NCI-H2081 (cell line): ENCODE measurements at places on chromosomes 2 and 18.
A peak's percentile ranks its signal among the peaks of the same experiment; 100 is the strongest.

DNA sequence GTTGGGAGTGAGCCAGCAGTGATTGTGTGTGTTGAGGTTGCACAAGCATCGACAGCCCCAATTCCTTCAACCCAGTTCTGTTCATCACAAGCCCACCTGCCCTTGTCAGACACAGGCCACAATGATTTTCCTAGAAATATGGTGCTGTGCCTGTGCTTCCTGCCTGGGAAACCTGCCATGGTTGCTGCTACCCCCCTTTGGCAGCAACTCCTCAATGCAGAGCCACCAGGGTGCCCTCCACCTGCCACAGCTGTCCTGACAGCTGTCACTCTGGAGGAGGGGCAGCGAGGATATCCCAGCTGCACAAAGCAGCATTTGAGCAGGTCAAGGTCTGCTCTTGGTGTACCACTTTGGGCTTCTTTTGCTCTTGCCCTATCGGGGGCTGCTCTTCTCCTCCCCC is 27.1 kb downstream of the SMIM21 start:
- peak; percentile 57 for DNase-seq

DNA sequence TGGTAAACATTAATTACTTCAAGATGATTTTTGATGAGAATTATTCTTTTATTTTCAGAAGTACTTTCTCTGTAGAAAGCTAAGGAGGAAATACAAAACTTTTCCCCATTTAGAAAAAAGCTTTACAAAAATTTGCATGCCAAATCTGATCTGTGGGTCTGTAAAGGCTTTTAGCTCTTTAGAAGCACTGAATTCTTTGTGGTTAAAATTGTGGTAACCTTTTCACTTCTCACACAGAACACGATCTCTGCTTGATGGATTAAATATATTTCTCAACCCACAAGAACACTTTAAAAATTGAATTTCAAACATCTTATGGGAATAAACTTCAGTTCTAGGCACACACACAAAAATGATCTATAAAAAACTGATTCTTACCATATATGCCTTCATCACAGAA is 63.7 kb downstream of the VIL1 start:
- DNase-seq: no peak

GRCh38 chr2:132881546-132881945 is 211.5 kb upstream of the LYPD1 start:
- DNase-seq: no peak

DNA sequence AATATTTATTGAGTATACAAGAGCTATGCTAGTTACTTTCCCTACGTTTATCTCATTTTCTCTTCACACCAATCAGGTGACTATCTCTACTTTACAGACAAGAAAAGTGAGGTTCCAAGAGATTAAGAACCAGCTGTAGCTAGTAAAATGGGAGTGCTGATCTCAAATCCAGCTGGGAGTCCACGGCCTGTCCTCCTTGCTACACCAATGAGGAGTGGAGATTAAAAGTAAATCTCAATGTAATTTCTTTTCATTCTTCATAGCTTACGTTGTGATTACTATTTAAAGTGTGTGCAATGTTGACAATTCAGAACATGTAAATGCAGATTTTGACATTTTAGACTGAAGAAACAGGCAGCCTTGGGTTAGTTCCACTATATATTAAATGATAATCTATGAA is 53.9 kb upstream of the NRP2 start:
- no peak for DNase-seq

GRCh38 chr18:75230163-75231052 is 19.8 kb downstream of the TSHZ1 start:
- no peak for DNase-seq

DNA sequence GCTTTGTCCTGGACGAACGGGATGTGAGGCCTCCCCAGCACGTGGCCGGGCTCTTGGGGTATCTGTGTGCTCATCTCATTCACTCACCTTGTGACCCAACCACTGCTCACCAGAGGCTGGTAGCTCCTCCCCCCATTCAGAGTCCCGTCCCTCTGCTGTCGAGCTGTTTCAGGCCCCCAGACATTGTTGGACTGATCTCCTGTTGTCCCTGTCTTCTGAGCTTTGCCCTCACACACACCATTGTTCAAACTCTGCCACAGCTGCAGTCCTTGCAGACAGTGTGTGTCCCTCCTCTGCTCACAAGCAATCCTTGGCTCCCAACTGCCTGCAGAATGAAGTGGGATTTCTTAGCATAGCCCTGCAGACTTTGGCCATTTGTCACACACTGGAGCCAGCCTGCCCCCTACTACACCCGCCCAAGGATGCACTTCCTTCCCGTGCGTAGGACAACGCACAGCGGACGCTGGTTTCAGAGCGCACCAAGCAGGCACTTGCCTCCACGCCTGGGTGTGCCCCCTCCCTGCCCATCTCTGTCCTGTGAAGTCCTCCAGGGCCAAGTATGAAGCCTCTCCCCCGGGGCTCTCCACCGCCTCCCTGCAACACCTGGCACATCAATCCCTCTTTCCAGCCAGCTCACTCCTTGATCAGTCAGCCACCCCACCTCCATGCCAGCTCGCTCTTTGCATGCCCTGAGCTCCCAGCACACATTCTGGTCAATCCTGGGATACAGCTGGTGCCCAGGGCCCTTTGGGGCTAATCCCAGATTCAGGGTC is 16.5 kb upstream of the PRLH start:
- DNase-seq: no peak
